ENCODE measurements at places on chromosomes 7 and 10. TPM values are rescaled to one million over a fixed set of nuclear protein-coding genes. Genes with fewer than 3 reads are reported as not detected.

RNF148 gene
- 0.50 TPM for total RNA-seq

NUTM2A gene
- total RNA-seq, result 1.2 TPM

PRRT4 gene
- 0.62 TPM for total RNA-seq

AOC1 gene
- not detected for total RNA-seq

TNS3 gene
- 105 TPM for total RNA-seq

DPYSL4 gene
- total RNA-seq, result 26.1 TPM

ZPBP gene
- total RNA-seq, result not detected

GRCh38 chr10:117894339-117894738 is 152.4 kb downstream of the RAB11FIP2 start:
- no peaks in the 10 kb centered on the region for H3K4me1 ChIP-seq
- H3K27ac ChIP-seq, result no peak overlapping the region
- no peaks in the 10 kb centered on the region for H3K36me3 ChIP-seq
- no peak for DNase-seq
- H3K27me3 ChIP-seq, result no peaks in the 10 kb centered on the region
- no peak overlapping the region for H3K4me3 ChIP-seq

DNA sequence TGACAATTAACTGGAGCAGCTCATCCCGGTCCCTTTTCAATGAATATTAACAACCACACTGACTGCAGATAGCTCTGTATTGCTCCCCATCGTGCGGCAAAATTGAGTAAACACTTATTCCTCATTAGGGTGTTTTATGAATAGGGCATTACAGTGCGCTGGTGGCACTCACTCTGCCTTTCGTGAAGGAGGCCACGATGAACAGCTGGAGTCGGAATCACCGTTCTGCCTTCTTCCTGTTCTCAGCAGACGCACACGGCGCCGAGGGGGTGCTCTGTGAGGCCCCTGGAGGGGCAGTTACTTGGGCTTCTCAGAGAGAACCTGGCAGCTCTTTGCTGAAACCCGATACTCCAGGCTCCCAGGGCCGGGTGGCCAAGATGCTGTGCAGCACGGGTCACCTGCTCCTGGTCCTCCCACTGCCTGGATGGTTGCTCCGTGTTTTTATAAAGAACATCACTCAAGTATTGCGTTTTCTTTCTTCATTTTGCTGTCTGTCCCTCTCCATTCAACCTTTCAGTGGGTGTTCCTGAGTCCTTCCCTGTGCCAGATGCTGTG is 241.9 kb downstream of the GLRX3 start:
- H3K4me3 ChIP-seq, result no peak overlapping the region
- no peaks in the 10 kb centered on the region for H3K4me1 ChIP-seq
- no peak for DNase-seq
- H3K36me3 ChIP-seq, result no peaks in the 10 kb centered on the region
- no peak overlapping the region for H3K27ac ChIP-seq
- H3K27me3 ChIP-seq, result no peaks in the 10 kb centered on the region

- H3K27ac ChIP-seq, result no peak overlapping the region
- H3K4me1 ChIP-seq, result no peaks in the 10 kb centered on the region
- no peak for DNase-seq
- H3K27me3 ChIP-seq, result no peaks in the 10 kb centered on the region
- H3K36me3 ChIP-seq, result no peaks in the 10 kb centered on the region
Observed at GRCh38 chr10:59397961-59398360, 35.6 kb upstream of the FAM13C start.

- H3K4me3 ChIP-seq, result no peak overlapping the region
- DNase-seq, result peak; percentile 84
- no peaks in the 10 kb centered on the region for H3K27me3 ChIP-seq
Observed at GRCh38 chr10:126122881-126123280, 226.5 kb downstream of the FANK1 start.

DNA sequence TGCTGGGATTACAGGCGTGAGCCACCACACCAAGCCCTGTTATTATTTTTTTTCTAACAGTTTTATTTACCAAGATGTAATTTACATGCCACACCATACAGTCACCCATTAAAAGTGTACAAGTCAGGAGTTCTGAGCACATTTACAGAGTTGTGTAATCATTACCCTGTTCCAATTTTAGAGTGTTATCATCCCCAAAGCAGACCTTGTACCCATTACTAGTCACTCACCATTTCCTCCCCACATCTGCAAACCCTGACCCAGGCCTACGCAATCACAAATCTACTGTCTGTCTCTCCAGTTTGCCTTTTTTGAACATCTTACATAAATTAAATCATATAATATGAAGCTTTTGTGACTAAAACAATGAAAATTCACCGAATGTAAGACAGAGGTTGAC is 402.9 kb upstream of the FOXK1 start:
- no peaks in the 10 kb centered on the region for H3K4me1 ChIP-seq
- DNase-seq, result no peak
- H3K4me3 ChIP-seq, result no peak overlapping the region
- no peaks in the 10 kb centered on the region for H3K27me3 ChIP-seq
- H3K36me3 ChIP-seq, result no peaks in the 10 kb centered on the region
- no peak overlapping the region for H3K27ac ChIP-seq

- no peak overlapping the region for H3K27ac ChIP-seq
- H3K4me1 ChIP-seq, result peaks cover 32% of the 10 kb centered on the region
- no peak for DNase-seq
- no peak overlapping the region for H3K4me3 ChIP-seq
- no peaks in the 10 kb centered on the region for H3K27me3 ChIP-seq
Observed at GRCh38 chr7:44077061-44077460, 5.3 kb downstream of the POLM start.

DNA sequence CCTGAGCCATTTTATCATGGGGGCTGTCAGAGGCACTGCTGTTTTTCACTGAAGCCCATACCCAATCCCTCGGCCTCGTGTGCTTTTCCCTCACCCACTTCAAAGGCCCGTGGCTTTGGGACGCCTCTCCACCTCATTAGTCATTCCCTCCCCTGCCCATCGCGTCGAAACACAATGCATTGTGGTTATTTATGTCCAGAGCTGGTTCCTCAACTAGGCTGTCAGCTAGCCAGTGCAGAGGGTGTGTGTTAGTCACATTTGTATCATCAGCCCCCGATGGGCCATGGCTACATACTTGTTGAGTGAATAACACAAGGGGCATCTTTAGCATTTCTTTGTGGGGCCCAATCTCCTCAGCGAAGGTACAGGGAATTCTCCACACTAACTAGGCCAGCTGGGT is 3.8 kb upstream of the CRCP start:
- no peaks in the 10 kb centered on the region for H3K27me3 ChIP-seq
- H3K4me3 ChIP-seq, result no peak overlapping the region
- no peaks in the 10 kb centered on the region for H3K36me3 ChIP-seq
- peak overlapping the region; percentile 82 for H3K27ac ChIP-seq

DNA sequence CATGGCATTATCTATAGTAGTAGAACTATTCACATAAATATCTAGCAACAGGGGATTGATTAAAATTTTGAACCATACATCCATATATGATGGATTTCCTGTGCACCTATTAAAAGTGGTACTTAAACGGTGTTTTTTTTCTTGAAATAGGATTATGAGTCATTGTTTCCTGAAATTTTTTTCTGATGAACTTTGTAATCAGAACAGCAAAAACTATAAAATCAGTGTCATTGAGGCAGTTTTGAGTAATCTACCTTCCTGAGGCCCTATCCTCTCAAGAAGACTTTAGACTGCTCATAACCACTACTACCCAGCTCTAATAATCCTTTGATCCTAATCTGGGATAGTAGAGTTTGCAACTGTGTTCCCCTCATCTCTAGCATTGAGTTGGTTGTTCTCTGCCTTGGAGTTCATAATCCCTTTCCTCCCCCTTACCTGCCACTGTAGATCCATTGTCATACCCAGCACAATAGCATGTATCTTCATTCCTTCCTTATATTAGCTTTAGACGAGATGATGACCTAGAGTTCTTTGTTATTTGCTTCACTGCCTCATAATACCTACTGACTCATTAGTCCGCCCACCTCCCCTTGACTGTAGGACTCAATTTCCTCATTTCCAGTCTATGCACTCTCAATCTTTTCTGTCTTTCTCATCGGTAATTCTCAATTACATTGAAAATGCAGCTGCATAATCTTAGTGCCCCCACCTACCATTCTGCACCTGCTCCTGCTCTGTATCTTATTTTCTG is 133.4 kb downstream of the LRRC4 start:
- no peaks in the 10 kb centered on the region for H3K36me3 ChIP-seq
- H3K4me1 ChIP-seq, result peaks cover 20% of the 10 kb centered on the region
- H3K4me3 ChIP-seq, result no peak overlapping the region
- peak; percentile 64 for DNase-seq

GRCh38 chr7:151877911-151878835 is 1.3 kb upstream of the PRKAG2 start:
- H3K27ac ChIP-seq, result no peak overlapping the region
- H3K36me3 ChIP-seq, result no peaks in the 10 kb centered on the region
- peaks cover 39% of the 10 kb centered on the region for H3K27me3 ChIP-seq
- H3K4me1 ChIP-seq, result peaks cover 11% of the 10 kb centered on the region

All from astrocyte (in vitro differentiated cells and primary cell).